ENCODE measurements at places on chromosomes 16 and 17.

DNA sequence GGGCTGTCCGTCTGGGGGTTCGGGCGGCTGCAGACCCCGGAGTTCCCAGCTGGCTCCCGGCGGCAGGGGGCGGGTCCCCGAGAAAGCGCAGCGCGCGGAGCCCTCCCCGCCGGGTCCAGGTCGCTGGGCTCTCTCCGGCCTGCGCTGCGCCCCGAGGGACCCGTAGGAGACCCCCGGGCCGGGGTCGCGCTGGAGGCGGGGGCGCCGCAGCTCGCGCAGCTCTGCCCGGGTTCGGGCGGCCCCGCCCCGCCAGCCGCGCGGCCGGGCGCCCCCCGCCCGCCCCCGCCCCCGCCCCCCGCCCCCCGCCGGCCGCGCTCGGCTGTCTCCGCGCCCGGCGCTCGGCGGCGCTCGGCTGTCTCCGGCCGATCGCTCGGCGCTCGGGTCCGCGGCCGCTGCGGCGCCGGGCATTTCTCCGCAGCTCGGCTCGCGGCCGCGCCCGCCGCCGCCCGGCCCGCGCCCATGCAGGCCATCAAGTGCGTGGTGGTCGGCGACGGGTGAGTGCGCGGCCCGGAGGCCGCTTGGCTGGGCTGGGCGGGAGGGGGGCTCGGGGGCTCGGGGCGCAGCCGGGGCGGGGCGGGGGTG, at the start of gene RAC3:
TSS of gene RAC3 (plus strand) at position 376 of the 582 bp plus-strand sequence. CDS start at position 460, 84 bp downstream.
- no peak for DNase-seq

GRCh38 chr16:23537390-23537789, 19.8 kb downstream of the EARS2 start:
- no peak for DNase-seq

DNA sequence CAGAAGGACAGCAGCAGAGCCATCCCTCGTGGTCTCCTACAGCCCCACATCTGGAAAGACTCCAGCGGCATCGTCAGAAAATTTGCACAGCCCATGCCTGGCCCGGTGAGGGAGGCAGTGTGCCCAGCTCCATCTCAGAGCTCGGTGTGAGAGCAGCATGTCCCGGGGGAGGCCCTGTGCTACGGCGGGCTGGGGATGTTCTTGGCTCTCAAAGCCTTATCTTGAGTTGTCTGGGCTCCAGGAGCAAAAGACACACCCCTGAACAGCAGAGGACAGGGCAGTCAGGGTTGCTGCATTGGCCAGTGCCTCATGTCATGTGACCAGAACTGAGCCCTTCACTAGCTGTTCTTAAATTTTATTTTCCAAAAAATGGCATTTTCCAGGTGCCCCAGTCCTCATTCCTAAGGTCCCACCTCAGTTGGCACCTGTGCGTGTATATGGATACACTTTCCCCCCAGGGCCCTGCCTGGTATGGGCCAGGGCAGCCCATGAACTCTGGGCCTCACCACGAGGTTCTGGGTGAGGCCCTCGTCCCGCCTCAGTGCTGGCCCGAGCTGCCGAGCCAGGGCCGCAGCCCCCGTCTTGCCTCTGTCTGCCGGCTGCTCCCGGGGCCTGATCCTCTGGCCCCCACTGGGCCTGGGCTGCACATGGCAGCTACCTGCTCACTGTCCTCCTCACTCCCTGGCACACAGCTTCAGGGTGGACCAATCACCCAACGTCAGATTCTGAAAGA, 3.0 kb downstream of the NUDT16L1 start:
- no peak for DNase-seq

- DNase-seq, result no peak
These were observed 167.7 kb upstream of the KCNJ16 start for GRCh38 chr17:69907132-69907847.

DNA sequence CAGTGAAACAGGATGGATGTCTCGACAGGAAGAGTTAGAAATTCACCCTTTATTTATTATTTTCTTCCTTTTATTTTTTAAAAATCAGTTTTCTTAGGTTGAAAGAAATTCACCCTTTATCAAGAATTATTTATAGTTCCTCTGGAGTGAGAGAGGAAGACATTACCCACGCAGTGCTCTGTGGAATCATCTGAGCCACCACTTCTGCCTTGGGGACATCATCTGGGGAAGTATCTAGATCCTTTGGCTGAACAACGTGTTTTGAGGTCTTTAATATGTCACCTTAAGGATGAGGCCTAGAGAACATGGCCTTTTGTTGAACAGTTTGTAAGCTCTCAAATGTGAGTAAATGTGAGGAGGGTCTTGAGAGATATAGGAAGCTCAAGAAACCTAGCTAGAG, 183.3 kb downstream of the UTP18 start:
- DNase-seq, result no peak

DNA sequence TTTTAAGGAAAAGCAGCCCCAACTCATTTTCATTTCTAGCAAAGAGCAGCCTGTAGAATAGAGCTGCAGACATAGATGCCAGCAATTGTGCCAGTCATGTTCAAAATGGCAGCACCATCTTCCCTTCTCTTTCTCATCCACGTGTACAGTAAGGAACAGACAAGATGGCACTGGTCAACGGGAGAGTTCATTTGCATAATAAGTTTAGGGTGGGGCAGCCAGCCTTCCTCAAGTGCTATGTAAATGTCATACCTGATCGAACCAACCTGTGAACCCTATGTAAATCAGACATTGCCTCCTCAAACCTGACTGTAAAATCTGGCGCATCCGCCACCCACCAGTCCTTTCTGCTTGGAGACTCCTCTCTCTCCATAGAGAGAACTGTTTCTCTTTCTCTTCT, 150.0 kb upstream of the CDH13 start:
- DNase-seq, result no peak

GRCh38 chr17:68656666-68657065, 55.5 kb upstream of the FAM20A start:
- no peak for DNase-seq

DNA sequence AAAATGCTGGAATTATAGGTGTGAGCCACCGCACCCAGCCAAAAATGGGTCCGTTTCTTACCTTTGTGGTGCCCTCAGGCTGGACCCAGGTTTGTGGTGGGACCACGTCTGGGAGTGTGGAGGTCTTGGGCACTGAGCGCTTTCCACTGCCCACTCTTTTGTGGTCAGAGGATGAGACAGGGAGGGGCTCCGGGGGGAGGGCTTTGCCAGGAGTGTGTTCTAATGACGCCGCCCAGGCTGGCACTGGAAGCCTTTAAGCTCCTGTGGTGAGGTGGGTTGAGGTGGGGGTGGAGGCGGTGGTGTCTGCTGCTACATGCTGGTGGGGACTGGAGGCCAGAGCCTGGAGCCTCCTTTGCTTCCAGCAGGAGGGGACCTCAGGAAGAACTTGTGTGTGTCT, 12.8 kb upstream of the ADCY7 start:
- no peak for DNase-seq

GRCh38 chr16:73364413-73364812, 316.5 kb upstream of the ZFHX3 start:
- DNase-seq, result no peak

DNA sequence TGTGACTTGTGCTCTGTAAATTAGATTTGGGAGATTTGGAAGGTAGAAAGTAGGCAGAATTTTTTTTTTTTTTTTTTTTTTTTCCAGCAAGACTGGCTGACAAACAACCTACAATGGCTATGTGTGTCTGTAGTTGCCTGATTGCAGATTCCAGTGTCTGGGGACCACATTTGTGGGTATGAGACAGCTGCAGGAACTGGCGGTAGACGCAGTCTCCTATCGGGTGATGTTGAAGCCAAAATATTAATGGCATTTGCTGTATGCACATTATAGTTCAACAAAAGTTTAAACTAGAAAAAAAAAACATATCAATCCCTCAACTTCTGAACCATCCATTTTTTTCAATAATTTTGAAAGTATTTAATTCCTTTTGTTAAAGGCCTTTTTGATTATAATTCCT, 665.2 kb downstream of the TOX3 start:
- DNase-seq, result no peak

- no peak for DNase-seq
These were observed 5.3 kb downstream of the UNC119 start for GRCh38 chr17:28547096-28547622.

DNA sequence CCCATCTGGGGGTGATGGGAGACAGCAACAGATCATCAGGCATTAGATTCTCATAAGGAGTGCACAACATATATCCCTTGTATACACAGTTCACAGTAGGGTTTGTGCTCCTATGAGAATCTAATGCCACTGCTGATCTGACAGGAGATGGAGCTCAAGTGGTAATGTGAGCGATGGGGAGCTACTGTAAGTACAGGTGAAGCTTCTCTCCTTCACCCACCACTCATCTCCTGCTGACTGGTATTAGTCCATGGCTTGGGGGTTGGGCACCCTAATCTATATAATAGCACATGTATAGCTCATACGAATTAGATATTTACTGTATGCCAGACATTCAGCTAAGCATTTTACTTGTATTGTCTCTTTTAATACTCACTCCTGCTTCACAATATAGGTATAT, 101.7 kb downstream of the MAP2K6 start:
- no peak for DNase-seq

- no peak for DNase-seq
These were observed 137.5 kb upstream of the PLCG2 start for GRCh38 chr16:81641395-81642106.

DNA sequence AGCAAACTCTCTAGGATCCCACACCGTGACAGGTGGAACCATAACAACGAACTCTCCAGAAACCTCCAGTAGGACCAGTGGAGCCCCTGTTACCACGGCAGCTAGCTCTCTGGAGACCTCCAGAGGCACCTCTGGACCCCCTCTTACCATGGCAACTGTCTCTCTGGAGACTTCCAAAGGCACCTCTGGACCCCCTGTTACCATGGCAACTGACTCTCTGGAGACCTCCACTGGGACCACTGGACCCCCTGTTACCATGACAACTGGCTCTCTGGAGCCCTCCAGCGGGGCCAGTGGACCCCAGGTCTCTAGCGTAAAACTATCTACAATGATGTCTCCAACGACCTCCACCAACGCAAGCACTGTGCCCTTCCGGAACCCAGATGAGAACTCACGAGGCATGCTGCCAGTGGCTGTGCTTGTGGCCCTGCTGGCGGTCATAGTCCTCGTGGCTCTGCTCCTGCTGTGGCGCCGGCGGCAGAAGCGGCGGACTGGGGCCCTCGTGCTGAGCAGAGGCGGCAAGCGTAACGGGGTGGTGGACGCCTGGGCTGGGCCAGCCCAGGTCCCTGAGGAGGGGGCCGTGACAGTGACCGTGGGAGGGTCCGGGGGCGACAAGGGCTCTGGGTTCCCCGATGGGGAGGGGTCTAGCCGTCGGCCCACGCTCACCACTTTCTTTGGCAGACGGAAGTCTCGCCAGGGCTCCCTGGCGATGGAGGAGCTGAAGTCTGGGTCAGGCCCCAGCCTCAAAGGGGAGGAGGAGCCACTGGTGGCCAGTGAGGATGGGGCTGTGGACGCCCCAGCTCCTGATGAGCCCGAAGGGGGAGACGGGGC, 1.3 kb downstream of the SPN start:
- peak; percentile 58 for DNase-seq

GRCh38 chr17:11954936-11955335, 42.3 kb downstream of the ZNF18 start:
- DNase-seq, result no peak

GRCh38 chr16:82010649-82011048, 621 bp downstream of the SDR42E1 start:
- DNase-seq, result no peak

- no peak for DNase-seq
These were observed 94.0 kb downstream of the SKAP1 start for GRCh38 chr17:48335858-48336500.

DNA sequence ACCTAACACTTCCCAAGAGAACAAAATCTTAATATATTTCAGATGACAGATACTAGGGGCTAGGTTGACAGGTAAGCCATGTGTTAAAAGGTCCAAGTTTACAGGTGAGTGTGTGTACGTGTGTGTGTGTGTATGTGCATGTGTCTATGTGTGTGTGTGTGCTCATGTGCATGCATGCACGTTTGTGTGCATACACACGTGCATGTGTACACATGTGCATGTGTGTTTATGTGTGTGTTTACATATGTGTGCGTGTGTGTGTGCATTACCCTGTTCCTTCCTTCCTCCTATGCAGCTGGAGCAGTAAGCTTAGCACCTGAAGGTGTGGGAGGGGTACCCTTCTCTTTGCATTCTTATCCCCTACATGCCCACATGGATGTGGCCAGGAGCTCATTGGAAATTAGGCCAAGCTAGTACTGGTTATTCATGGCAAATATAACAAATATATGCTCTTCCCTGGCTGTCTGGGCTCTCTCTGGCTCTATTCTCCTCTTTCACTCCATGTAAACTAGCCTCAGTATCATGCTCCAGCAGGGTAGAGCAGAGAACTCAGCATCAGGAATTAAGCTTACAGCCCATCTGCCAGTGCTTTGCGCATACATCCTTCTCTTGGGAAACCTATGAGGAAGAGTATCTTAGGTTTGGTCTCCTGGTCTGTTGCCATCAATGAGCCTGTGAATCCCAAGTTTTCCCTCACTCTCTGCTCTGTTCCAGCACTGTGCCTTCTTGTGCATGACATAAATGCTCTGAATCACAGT, 258.0 kb upstream of the MYOCD start:
- no peak for DNase-seq

DNA sequence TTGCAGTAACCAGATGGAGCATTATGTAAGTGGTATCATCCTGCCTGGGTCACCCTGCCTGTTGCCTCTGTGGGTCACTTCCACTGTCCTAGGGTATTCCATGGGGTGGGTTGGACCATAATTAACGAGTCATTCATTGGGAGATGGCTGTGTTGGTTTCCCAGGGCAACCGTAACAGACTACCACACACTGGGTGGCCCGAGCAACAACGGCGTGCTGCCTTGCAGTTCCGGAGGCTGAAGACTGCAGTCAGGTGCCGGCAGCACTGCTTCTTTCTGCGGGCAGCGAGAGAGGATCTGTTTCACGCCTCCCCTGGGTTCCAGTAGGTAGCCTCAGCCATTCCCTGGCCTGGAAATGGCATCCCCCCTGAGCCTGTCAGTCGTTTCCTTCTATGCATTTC, 28.9 kb upstream of the CMIP start:
- DNase-seq, result no peak

- DNase-seq, result no peak
These were observed 2.2 kb downstream of the MAPK8IP3 start for GRCh38 chr16:1708083-1708767.

- DNase-seq, result no peak
These were observed 25.9 kb downstream of the RNF43 start for GRCh38 chr17:58391302-58391984.

GRCh38 chr17:58665946-58666857, 25.6 kb downstream of the TEX14 start:
- no peak for DNase-seq

DNA sequence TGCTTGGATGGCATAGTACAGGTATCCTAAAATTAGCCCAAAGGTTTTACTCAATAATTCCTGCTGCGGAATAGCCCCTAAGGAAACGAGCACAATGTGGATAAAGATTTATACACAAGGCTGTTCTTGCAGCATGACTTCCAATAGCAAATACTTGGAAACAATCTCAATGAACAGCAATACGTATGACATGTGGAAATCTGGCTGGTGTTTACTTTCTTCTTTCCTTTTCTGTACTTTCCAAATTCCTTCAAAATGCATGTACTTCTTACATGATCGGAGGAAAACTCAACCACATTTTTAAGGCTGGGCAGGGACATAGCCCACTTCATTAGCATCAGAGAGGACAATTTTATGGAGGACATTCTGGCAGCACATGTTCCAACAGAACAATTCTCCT, 86.6 kb downstream of the C16orf95 start:
- DNase-seq, result no peak

GRCh38 chr17:12618557-12618956, 47.1 kb upstream of the MYOCD start:
- DNase-seq, result no peak
